ENCODE measurements at places on chromosomes 13 and 19.

GRCh38 chr19:31946491-31946890 lies 398.9 kb upstream of the ZNF507 start:
- no peak for DNase-seq

GRCh38 chr19:51695088-51695487 lies 2.0 kb downstream of the SPACA6 start:
- no peak for DNase-seq

GRCh38 chr19:4472174-4472974 lies at the start of gene HDGFL2:
HDGFL2 (plus strand) TSS chr19:4472297; CDS start chr19:4472351, 54 bp downstream.
- DNase-seq: no peak

DNA sequence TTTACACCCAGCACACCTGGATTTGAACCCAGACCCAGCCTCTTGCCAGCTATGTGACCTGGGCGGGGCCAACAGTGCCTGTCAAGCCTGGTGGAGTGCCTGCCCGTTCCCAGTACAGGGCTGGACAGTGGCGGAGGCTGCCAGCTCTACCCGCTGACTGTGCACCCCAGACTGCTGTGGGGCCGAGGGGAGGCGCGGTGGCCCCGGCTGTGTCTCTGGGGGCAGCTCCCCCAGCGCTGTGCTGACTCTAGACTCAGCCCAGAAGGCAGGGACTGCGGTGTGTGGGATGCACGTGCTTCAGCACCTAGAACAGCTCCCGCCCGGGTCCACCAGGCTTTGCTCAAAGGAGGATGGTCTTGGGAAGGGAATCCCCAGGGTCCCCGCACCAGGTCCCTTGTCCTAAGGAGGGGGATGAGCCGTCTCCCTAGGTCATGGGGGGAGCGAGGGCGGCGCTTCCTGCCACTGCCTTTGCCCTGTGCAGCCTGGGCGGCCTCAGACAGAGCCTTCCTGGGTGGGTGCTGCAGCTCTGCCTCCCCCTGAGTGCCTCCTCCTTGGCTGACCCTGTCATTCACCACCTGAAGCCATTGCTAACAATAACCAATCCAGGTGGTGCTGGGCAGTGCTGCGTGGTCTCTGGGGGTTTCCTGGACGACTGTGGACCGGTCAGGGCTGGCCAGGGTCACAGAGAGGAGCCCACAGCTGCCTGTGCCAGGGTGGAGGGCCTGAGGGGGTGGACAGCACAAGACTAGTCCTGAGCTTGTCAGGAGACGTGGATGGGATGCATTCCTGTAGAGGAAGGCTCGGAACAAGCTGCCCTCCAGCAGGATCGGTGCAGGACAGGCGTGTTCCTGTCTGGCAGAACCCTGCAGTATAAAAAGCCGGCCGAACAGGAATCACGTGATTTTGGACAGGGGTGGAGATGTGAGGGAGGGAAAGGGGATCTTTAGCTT lies 18.6 kb downstream of the TMEM255B start:
- no peak for DNase-seq

GRCh38 chr13:48731001-48731658 lies 77.4 kb downstream of the CYSLTR2 start:
- no peak for DNase-seq

DNA sequence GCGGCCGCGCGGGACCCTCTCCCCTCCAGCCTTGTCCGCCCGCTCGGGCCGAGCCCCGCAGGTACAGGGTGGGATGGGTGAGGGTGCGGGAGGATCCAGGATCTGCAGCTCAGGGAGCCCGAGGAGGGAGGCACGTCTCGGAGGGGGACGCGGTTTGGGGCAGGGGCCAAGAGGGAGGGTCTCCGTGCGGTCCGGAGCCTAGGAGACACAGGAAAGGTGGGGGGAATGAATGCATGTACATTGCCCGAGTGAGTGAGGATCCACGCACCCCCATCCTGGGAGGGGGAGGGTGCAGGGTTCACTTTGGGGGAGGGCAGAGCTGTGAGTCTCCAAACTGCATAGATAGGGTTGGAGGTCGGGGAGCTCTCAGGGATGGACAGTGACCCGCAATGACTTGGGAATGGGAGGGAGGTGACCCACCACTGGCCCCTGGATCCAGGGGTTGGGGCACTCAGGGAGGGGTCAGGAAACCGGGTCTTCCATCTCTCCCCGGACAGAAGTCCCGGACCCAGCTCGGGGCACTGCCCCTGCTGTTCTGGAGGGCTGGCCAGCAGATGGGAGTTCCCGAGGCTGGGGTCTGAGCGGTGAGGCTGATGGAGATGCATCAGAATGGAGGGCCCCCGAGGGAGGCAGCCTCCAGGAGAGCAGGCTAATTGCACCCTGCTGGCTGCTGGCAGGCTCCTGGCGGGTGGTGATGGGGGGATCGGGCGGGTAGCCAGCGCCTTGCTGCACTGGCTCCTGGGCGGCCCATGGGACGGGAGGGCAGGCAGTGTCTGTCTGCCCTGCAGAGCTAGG lies 547 bp downstream of the KCNN1 start:
- DNase-seq: no peak

GRCh38 chr13:111661776-111662175 lies 341.3 kb downstream of the TEX29 start:
- DNase-seq: no peak

DNA sequence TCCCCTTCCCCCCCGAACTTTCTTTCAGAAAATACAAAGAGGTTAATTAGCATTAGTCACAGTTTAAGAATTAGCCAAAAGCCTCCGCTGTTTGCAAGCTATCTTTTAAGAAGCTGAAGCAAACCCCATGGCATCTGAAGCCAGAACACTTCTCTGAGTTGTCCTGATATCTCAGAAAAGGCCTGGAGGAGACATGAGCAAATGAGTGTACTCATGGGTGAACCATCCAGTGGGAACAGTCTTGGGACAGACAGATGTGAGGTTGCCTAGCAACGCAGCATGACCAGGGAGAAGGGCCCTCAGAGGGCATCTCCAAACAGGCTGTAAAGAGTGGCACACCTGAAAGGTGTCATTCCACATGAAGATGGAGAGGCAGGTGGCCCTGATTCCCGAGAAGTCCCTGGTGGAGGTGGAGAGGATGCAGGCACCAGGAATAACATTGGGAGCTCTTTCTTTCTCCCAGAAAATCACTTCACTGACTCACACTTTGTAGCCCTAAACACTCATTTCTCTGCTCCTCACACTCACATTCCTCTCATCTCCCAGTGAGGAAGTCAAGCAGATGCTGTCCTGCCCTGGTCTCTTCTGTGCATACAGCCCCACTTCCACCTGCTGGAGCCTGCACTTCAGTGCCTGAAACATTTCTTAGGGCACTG lies 87.0 kb upstream of the TSHZ3 start:
- DNase-seq: no peak
